ENCODE measurements at places on chromosomes 1 and 21.

GRCh38 chr21:37272897-37273296 lies 5.8 kb upstream of the VPS26C start:
- no peak for DNase-seq

- no peak for DNase-seq
These were observed 175.4 kb downstream of the LRRC7 start for GRCh38 chr1:69743146-69743545.

DNA sequence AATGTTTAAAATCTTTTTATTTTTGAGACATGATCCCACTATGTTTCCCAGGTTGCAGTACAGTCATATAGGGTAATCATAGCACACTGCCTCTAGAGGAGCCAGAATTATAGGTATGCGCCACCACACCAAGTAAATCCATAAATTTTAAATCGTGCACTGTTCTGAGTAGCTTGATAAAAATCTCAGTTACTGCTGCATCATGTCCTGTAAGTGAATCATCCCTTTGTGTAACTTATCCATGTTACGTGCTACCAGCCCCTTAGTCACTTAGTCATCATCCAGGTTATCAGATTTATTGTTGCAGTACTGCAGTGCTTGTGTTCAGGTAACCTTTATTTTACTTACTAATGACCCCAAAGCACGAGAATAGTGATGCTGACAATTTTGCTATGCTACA lies 1770.9 kb downstream of the BRINP3 start:
- no peak for DNase-seq

DNA sequence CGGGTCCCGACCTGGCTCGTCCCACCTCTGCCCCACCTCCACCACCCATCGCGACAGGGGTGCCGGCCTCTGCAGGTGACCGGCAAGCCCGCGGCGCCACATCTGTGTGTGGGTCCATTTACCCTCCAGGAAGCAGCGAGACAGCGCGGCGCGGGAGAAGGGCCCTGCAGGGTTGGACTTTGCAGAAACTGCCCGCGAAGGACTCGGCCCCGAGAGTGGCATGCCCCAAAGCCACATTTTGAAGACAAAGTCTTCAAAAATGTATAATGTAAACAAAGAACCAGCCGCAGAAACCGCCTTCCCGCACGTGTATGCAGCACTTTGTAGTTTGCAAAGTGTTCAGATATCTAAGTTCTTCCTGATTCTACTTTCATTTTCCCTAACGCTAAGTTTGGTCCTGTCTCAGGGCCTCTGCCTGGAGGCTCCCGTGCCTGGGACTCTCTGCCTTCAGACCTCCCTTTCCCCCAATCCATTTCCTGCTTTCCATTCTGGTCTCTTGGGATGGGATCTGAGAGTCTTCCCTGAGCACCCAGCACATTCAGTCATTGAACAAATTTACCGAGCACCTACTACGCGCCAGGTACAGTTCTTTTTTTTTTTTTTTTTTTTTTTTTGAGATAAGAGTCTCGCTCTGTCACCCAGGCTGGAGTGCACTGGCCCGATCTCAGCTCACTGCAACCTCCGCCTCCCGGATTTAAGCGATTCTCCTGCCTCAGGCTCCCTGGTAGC lies 524 bp upstream of the TMCO4 start:
- DNase-seq, result no peak

DNA sequence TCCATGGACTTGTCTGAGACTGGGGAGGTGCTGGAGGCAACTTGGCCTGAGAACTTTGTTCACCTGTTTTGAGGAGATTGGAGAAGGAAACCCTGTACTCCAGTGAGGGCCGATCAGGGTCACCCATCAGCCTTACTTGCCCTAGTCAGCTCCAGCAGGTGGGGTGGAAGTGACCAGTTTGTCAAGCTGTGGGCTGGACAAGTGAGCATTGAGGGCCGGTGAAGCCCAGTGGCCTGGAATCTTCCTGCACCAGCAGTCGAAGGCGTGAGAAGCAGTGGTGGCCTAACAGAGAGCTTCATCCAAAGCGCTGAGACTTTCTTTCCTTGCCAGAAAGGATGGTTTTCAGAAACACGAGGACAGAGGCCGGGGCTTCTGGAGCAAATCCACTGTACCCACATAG lies 9.6 kb downstream of the SLC37A1 start:
- no peak for DNase-seq

GRCh38 chr1:232951180-232951579 lies 769 bp downstream of the NTPCR start:
- peak; percentile 12 for DNase-seq

DNA sequence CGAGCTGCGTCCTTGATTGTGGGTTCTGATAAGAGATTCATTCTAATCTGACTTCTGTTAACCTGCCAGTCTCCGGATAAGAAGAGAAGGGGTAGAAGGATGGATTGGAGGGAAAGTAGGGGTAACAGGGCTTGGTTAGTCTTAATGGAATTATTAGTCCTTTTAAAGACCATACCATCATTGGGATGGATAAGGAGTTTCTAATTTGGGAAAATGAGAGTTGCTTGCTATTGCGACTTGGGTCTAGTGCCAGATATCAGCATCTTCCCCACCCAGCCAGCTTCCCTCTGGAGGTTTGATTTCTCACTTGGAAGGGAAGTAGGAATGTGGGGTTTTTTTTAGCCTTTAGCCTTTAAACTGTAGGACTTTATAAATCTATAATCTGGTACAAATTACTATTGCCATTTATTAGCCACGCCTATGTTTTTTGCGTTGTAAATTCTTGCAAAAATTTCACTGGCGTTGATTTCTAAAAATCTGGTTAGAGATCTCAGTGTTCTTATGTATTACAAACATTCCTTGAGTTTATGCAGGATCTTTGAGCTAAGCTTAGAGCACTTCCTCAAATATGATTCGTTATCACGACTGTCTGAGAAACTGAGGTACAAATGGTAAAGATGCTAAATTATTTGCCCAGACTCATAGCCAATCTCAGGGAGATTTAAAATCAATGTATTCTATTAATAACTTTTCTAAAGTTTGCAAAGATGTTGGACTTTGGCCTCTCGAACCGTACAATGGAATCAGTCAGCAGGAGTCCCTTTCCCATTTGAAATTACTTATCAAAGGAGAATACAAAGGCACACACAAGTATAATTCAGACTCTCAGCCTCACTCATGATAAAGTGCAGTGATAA lies 1.3 kb downstream of the FAM20B start:
- no peak for DNase-seq

GRCh38 chr21:32727687-32728455 lies at the start of gene SYNJ1:
TSS of gene SYNJ1 (minus strand) at chr21:32728013. CDS start at chr21:32726895, 1,118 bp downstream.
- peak; percentile 96 for DNase-seq

DNA sequence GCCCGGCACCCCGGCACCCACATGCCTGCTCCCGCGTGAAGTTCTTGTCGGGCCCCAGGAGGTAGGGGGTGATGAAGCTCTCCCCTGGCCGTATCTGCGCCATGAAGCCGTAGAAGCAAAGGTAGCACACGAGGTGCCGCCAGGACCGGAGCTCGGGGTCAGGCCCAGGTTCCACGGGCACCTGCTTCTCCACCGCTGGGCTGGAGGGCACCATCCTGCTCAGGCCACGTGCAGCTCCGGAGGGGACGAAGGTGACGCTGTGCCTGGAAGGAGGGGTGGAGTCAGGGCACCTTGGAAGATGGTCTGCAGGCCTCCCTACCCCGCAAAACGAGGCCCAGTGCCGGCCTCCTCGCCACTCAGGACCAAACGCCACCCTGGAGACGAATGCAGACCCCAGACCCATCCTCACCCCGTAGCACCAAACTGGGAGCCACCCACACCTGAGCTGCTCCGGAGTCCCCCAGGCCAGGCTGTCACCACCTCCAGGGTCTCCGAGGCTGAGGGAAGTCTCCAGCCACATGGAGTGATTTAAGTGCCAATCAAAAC lies 4.4 kb downstream of the SLC19A1 start:
- DNase-seq, result no peak

DNA sequence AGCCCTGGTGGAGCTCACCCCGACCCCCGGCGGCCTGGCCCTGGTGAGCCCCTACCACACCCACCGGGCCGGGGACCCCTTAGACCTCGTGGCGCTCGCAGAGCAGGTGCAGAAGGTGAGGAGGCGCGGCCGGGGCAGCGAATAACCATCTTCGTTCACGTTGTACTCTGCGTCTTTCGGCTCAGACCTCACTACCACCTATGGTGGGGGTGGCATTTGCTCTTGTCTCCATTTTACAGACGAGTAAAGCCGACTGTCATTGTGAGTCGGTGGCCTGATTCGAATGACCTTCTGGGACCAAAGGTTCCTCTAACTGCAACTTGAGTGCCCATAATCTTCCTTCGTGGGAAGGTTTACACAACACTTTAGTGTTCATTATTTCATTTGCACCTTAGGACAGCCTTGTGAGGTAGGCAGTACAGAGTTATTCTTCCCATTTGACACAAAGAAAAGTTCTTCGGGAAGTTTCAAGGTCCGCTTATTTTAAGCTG lies 506 bp downstream of the C1orf50 start:
- no peak for DNase-seq

DNA sequence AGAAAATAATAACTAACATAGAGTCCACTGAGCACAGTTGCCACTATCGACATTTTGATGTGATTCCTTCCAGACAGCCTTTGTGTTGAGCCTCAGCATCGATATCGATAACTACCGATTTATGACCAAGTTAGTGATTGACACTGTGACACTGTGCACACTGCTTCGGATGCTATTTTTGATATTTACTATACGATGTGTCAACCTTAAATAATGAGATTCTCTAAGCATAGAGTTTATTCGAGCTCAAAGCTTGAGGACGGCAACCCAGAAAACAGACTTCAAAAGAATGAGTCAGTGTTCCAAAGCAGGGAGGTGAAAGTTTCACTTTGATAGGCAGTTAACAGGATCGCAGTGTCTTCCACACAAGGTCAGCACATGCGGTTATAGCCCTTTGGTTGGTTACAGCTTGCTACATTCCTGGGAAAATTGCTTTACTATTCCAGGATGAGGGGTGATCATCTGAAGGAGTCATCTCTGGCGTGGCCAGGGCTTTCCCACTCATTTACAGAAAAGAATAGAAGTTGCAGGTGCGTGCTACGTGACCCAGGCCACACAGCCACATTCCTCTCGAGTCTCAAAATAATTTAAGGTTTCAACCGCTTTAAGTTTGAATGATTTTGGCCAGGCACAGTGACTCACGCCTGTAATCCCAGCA lies 53.6 kb upstream of the EFHD2 start:
- no peak for DNase-seq

DNA sequence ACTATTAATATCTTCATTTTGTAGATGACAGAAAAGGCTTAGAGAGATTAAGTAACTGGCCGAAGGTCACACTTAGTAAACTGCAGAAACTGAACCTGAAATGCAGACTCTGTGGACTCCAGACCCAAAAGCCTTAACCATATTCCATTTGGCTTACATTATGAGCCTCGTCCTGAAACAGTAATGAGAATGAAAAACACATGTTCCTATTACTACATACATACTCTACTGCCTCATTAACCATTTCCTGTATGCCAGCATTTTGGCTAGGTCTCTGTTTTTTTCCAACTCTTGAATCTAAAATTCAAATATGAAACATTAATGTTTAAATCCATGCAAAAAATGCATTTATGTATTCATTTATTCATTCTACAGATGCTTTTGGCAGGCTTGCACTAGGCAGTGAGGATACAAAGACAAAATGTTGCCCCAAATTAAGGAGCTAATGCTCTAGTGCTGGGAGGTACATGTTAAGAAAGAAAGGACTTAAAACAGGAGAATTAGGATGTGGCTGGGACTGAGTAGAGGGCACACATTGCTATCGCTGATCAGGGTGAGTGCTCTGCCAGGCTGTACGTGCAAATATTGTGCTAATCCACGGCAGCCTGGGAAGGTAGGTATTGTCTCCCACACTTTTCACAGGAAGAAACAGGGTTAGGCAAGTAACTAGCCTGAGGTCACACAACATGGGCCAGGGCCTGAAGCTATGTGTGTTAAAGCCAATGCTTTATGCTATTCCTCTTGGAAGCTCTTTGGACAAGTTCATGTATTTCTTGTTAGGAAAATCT lies 14.0 kb downstream of the DEGS1 start:
- no peak for DNase-seq

GRCh38 chr1:39398278-39399021 lies 93.0 kb upstream of the BMP8A start:
- DNase-seq, result peak; percentile 63

- DNase-seq, result peak; percentile 31
These were observed 24.1 kb downstream of the PIGM start for GRCh38 chr1:160007577-160008200.

GRCh38 chr1:59352065-59352464 lies 55.2 kb downstream of the FGGY start:
- no peak for DNase-seq

DNA sequence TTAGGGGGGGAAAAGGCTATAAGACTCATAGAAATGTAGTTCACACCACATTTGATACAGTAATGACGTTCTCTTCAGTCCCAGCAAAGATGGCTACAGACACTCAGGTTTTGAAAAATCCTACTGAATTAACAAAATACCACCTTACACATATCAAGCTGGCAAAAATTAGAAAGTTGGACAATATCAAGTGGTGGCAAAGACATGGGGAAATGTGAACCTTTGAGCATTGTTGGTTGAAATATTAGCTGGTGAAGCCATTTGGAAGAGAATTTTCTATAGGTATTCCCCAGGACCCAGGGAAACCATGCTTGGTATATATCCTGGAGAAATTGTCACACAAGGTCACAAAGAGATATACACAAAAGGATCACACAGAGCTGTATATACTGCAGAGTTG lies 163.0 kb downstream of the ADSS2 start:
- no peak for DNase-seq

- no peak for DNase-seq
These were observed 2.0 kb downstream of the CLCA4 start for GRCh38 chr1:86548839-86549238.

DNA sequence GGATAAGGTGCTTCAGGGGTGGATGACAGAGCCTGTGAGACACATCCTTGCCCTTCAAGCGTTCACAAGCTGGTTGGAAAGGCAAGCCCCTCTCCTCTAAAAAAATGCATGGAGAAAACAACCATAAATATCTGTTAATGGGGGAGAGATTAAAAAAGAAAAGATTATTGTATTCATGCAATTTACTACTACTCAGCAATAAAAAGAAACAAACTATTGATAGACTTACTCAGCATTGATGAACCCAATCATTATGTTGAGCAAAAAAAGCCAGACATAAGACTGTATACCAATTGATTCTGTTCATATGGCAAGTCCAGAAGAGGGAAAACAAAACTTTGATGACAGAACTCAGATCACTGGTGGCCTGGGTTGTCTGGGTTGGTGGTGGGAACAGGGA lies 138.7 kb upstream of the IRF2BP2 start:
- DNase-seq, result no peak

DNA sequence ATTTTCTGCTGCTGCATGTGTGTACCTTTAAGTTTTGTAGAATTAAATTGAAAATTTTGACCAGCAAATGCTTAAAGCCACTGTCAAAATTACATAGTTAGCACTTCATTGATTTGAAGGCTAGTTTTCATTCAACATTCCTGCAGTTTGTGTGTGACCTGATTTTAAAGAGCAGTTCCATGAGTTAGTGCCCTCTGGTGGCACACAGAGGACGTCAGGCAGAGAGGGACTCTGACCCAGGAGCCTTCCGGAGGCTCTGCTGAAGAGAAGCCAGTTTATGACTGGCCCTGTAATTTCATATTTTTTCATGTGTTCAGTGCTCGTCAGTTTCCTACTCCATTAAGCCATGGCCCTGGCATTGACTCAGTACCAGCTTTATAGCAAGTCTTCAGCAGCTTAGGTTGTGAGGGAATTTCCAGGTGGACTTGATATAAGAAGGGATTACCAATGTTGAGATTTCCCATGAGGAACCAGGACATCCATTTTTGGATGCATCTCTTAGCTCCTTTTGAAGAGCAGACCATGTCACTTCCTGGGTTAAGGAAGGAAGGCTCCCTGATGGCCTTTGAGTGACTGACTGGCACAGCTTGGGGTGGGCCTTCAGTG lies 104.7 kb downstream of the CAMTA1 start:
- DNase-seq, result peak; percentile 57

Data from globus pallidus (tissue), 1 donor.